Dermis microvascular lymphatic vessel endothelial cell (primary cell): ENCODE measurements at places on chromosomes 13 and 19. TPM values are rescaled to one million over a fixed set of nuclear protein-coding genes. Genes with fewer than 3 reads are reported as not detected.
A peak's percentile ranks its signal among the peaks of the same experiment; 100 is the strongest.

GRCh38 chr13:26017932-26018665 lies 33.7 kb downstream of the SHISA2 start:
- DNase-seq = no peak

DNA sequence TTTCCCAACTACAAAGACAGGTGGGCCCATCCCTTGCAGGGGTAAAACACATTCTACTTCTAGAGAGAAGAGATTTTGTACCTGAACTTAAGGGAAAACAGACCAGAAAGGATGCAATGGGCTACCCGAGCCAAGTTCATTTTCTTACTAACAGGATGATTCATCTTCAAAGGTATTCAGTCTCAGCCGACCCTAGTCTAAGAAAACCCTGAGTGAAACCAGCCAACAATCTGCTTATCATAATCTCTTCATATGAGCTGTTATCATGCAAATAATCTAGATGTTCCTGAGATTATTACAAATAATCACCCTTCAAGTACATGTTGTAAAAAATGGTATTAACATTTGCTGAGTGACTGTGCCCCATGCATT lies 15.6 kb downstream of the PABPC3 start:
- DNase-seq = no peak

DNA sequence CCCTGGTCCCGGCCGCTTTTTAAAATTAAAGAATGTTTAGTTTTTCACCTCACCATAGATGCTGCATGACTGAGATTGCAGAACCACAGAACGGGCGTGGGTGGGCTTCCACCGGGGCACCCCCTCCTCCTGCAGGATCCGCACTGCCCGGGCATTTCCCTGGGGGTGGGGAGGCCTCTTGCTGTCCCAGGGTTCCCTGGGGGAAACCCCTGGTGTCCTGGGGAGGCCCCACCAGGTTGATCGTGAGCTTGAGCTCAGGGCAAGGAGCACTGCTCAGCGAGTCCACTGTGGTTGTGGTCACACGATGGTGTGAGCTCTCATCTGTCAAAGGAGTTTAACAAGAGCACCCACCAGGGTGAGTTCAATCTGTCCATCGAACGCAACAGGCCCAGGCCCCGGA lies 11.4 kb upstream of the TCF3 start:
- no peak for DNase-seq

- no peak for DNase-seq
Measured at GRCh38 chr19:16343156-16343555, 18.5 kb downstream of the KLF2 start.

GRCh38 chr19:44925114-44925891 lies 10.9 kb downstream of the APOC1 start:
- peak; percentile 44 for DNase-seq

DNA sequence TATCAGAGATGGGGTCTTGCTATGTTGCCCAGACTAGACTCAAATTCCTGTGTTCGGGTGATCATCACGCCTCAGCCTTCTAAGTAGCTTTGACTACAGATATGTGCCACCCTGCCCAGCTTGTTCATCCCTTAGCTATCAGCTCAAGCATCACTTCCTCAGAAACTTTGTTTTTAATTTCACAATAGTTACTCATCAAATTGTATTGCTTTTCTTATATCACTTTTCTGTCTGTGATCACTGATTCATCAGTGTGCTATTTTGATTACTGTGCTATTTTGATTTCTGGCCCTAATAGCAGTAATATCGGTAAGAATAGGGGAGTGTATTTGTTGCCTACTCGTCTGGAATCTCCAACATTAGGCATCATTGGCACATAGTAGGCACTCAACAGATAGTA lies 878.6 kb upstream of the PCDH20 start:
- no peak for DNase-seq

- no peak for DNase-seq
Measured at GRCh38 chr13:51674276-51674675, 90.0 kb downstream of the WDFY2 start.

DNA sequence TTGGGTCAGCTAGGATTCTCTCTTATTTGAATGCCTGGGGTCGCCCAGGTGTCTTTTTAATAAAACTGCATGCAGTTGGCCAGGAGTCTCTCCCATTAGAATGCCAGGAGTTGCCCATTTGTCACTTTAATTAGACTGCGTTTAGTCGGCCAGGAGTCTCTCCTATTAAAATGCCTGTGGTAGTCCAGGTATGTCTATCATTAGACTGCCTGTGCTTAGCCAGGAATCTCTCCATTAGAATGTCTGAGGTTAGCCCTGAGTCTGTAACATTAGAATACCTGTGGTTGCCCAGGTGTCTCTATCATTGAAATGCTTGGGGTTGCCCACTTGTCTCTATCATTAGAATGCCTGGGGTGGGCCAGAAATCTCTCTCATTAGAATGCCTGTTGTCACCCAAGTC lies 1470.9 kb downstream of the UQCRFS1 start:
- DNase-seq = no peak

Gene FFAR1
- total RNA-seq = not detected in 2 replicates

Gene CLC
- not detected in 2 replicates for total RNA-seq

Gene ZNF420
- 5.6 and 8.0 TPM in 2 replicates for total RNA-seq

Gene KLK1
- total RNA-seq = not detected in 2 replicates

Gene BSPH1
- total RNA-seq = not detected in 2 replicates
